ENCODE measurements at places on chromosomes 5 and 9.

DNA sequence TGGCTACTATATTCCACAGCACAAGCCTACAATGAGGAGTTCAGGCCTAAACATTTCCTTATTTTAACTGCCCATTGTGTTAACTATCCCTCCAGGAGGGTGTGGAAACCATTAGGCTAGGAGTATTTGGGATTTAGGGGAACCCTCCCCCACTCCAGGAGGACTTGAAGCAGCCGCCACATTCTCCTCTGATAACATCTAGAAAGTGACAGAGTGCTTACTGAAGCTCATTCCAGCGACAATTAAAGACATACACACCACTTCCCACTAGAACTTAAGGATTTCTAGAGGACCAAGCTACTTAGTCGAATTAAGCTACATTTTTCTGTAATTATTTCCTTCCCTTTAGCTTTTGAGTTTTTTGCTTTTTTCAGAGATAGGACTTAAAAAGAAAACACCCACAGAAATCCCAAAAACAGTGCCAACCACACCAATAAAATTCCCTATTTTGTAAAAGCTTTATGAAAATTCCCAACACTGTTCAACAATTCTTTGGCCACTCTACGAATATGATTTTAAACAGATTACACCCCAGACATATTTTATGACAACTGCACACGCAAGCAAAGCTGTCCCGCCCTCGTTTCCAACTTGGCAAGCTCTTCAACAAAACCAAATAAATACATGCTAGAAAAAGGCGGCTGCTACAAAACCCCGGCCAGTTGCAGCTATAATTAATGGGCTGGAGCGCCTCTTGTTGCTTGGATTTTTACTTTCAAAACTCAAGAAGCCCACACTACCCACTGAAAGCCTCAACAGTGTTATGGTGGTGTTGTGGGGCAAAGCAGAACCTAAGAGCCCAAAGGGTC, 4.5 kb downstream of the ROR2 start:
- no peak for DNase-seq

GRCh38 chr5:78716206-78716605, 67.6 kb upstream of the LHFPL2 start:
- no peak for DNase-seq

DNA sequence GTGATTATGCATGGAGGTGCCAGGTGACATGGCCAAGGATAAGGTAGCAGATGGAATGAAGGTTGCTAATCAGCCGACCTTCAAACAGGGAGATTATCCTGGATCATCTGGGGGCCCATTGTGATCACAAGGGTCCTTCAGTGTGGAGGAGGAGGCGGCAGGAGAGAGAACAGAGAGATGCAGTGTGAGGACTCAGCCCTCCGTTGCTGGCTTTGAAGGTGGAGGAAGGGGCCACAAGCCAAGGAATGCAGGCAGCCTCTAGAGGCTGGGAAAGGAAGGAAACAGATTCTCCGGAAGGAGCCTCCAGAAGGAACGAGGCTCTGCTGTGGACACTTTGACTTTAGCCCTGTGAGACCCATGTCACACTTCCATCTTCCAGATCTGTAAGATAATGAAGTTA, 27.4 kb upstream of the EEIG1 start:
- no peak for DNase-seq

- no peak for DNase-seq
These were observed 4.4 kb upstream of the SNX2 start for GRCh38 chr5:122770477-122770876.

- DNase-seq: no peak
These were observed 50.2 kb upstream of the DAB2IP start for GRCh38 chr9:121601194-121601593.

- no peak for DNase-seq
These were observed 301.7 kb upstream of the PCSK5 start for GRCh38 chr9:75588808-75589207.

DNA sequence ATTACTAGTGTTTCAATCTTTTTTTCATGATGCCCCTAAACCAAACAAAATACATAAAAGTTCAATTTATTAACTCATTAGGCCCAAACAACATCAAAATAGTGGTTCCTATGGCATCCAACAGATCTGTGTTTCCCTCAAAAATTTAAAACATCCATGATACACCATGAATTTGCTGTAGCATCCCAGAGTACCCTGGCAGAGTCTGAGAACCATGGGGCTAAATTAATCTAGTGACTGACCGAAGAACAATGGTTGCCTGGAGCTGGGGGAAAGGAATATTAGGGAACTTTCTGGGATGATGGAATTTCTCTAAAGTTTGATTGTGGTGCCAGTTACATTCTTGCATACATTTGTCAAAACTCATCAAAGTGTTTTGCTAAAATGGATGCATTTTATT, 79.5 kb upstream of the TRIO start:
- no peak for DNase-seq

DNA sequence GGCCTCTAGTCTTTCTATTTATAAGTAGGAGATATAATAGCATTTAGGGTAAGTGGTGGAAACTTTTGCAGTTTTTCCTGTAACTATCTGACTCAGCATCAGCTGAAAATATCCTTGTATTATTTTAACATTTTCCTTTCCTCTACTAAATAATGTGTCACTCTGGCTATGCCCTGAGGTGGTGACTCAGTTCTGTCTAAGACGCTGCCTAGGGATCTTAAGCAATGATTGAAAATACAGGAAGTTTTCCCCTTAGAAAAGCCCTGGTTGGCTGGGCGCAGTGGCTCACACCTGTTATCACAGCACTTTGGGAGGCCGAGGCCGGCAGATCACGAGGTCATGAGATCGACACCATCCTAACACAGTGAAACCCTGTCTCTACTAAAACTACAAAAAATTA, 9.3 kb upstream of the EDIL3 start:
- no peak for DNase-seq

DNA sequence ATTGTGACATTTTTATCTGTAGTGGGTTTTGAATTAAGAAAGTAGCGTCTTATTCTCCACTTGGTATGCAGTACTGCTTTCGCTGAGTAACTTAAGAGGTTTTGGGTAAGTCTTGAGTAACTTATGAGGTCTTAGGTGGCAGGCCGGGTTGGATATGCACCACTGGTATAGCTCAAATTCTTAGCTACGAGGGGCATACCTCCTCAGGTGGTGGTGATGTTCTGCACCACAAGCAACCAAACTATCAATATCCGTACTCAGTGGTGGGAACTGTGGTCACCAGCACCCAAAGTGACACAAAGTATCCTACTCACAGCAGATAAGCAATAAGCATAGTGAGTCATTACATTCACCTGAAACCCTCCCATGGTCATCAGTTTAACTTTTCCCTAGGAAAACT, 13.7 kb downstream of the SMC2 start:
- DNase-seq: no peak

GRCh38 chr5:1125030-1125357, 13.1 kb upstream of the SLC12A7 start:
- DNase-seq: no peak

DNA sequence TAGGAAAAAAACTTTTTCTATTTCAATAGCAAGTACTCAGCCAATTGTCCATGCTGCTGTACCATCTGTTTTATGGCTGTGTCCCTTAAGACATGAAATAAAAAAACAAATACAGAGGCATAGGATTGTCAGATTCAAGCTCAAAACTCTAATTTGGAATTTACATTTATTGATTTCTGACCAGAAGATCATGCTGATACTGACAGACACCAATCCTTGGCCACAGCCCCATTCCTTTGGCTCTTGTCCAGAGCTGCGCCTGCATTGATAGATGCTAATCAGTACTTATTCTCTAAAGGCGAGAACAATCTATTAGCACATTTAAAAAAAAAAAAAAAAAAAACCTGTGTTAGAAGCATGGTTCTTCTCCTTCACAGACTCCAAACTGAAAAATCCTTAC, 384.6 kb downstream of the TMEM232 start:
- DNase-seq: no peak

DNA sequence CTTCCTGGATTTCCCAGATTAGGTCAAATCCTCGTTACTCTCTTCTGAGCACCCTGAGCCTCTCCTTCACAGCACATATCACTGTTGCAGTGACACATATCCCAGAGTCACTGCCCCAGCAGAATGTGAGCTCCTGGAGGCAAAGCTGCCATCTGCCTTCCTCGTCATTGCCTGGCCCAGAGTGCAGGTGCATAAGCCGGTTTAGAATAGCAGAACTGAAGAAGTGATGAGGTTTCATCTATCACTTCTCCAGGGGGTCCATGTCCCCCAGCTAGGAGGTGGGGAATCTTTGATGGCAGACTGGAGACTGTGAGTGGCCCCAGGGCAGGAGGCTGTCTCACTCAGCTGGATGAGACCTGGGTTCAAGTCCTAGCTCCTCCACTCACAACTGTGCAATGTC, 25.8 kb downstream of the NIPAL4 start:
- DNase-seq: no peak

DNA sequence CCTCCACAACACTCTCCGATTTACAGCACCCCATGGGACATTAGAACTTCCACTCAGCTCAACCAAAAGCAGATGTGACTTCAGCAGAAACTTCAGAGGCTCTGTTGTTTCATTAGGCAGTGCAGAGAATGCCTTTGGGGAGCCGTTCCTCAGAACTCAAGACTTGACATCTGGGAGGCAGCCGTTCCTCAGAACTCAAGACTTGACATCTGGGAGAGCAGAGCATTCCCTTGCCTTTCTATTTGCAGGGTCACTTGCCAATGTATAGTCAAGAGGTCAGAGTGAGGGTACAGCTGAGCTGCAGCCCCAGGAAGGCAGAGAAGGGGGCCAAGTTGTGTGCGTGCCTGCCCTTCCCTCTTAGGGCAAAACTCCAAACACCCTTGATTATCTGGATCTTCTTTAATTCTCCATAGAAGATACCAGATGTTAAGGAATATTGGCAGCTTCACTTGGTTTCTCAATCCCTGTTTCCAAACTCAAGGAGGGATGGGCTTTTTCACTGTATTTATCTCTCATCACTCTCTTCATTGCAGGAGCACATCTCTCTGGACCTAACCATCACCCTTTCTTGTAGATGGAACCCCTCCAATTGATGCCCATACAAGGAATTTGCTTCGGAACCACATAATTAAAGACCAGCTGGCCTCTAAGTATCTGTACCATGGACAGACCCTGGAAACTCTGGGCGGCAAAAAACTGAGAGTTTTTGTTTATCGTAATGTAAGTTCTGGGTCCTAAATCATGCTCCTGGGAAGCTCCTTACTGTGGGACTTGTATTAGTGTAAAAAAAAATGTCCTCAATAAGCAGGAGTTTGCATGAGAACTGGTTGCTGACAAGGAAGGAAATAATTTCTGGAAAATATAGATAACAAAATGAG, 25.6 kb downstream of the TGFBI start:
- no peak for DNase-seq

GRCh38 chr5:151901611-151902010, 23.0 kb downstream of the GLRA1 start:
- no peak for DNase-seq

- no peak for DNase-seq
These were observed 21.2 kb downstream of the DAPK1 start for GRCh38 chr9:87518702-87519335.

- no peak for DNase-seq
These were observed 353.3 kb downstream of the MAN2A1 start for GRCh38 chr5:110043025-110043424.

GRCh38 chr5:87413343-87413645, 564 bp upstream of the CCNH start:
- DNase-seq: no peak

DNA sequence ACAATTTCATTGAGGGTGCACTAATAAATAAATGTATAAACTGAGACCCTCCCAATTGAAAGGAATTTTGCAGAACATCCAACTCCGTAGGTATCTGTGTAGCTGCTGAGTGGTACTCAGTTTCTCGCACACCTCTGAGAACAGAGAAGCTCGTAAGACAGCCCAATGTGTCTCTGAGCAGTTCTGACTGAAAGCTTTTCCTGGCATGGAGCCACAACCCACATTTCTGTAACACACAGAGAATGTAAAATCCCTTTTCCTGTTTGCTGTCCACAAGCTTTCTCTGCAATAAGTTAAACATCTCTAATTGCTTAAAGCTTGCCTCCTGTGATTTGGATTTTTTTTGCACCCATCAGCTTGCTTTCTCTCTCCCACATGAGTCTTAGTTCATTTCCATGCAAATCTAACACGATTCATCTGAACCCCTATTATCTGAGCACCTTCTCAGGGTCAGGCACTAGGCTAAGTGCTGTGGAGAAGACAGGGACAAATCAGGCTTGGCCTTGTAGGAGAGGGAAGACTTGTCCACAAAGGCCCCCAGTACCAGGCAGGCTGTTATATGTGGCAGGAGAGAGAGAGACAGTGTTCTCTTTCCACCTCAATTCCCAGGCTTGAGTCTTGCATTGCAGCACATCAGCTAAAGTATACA, 44.2 kb upstream of the COL15A1 start:
- no peak for DNase-seq

- no peak for DNase-seq
These were observed 322.4 kb downstream of the MAN2A1 start for GRCh38 chr5:110012145-110012544.

DNA sequence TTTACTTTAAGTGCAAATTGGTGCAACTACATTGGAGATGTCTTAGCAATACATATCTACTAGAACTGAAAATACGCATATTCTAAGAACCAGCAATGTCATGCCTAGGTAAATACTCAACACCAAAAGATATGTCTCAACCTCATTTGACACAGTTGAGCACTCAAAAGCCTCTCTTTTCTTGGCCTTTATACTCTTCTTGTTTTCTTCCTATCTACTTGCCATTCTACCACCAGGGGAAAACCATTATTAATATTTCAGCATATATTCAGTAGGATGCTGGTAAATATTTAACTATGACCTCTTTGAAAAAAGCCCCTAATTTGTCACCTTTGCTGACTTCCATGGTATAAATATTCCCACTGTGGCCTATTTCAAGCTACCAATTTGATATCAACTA, 443.8 kb downstream of the LRRC70 start:
- DNase-seq: no peak
